ENCODE measurements at places on chromosomes 16 and 17.

DNA sequence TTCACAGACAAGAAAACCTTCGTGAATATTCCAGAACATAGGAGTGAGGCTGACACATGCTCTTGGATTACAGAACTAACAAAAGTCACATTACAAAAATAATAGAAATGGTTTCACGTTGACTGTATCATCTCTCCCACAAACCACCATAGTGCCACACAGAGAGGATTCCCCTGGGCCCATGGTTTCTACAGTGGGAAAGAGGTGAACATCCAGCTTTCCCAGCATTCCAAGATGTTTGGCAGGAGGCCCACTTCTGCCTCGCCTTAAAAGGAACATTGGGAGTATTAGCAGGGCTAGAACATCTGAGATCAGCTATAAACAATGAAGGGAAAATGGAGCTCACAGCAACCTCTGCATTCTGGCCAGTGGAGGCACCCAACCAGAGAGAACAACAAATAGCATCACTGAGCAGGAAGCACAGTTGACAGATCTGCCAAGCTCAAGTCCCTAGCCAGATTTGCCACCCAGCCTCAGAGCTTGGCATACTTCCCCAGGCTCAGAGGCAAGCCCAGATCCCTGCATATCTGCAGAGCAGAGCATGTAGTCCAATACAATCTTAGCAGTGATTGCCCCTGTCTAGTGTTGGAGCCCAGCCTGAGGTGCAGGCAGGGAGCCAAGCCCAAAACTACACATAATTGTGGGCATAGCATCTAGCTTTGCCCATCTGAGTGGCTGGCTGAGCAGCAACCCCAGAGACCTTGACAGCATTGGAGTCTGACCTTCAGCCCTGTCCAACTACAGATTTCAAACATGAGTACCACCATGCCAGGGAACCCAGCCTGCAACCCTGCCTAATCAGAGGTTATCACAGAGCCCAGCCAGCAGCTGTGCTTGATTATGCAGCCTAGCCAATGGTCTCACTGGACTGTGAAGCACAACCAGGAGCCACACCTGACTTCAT lies 260.4 kb downstream of the CEP112 start:
- no peak for DNase-seq

- no peak for DNase-seq
These were observed 2.5 kb downstream of the TAF15 start for GRCh38 chr17:35811759-35812158.

- no peak for DNase-seq
These were observed 24.2 kb downstream of the SOST start for GRCh38 chr17:43734376-43734775.

GRCh38 chr16:58462997-58463941 lies 36.7 kb upstream of the NDRG4 start:
- no peak for DNase-seq

DNA sequence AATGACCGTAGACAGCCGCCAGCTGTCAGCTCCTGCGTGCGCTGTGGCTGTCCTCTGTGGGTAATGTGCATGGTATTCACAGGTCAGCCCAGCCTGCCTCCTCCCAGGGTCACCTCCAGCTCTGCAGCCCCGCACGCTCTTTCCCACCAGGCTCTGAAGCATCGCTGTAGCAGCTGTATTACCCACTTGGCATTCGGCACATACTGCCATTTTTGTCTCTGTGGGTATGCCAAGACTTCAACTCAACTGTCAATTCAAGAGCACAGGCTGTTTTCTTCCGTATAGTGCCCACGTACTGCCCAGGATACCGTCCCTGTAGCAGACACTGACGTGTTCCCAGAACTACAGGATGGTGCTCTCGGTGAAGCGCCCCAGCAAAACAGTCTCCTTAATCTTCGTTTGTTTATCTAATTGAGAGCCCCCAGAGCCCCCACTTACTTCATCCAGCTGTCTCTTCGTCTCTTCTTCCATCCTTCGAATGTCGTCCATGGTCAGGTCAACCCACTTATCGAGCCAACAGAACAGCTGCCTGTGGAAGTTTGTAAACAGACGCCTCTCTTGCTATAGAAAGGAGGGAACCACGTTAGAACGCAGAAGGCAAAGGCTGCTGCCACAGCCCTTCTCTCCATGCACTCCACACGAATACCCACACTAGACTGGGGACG lies 17.4 kb upstream of the INPP5K start:
- no peak for DNase-seq

DNA sequence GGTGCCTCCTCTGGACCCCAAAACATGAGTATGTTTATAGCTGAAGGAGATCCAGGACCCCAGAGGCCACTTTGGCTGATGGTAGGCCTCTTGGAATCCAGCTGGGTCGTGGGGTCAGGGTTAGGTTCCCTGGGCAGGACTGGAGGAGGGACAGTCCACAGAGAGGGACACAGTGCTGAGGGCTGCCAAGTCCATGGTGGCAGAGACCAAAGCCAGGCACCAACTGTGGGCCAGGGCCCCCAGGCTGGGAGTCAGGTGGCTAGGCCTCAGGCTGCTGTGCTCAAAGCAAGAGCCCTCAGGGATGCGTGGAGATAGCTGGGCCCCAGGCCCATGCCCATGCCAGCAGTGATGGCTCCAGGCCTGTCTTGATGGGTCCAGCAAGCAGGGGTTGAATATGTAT lies 44.1 kb downstream of the RAB11FIP4 start:
- no peak for DNase-seq

- peak; percentile 35 for DNase-seq
These were observed 748 bp upstream of the CMTM3 start for GRCh38 chr16:66603537-66604375.

- no peak for DNase-seq
These were observed 301.4 kb upstream of the IRX3 start for GRCh38 chr16:54588026-54588425.

GRCh38 chr17:7328840-7329373 lies at the start of gene NEURL4:
Gene NEURL4 (minus strand): TSS chr17:7329335. CDS start chr17:7329312, 23 bp downstream.
- DNase-seq: no peak

DNA sequence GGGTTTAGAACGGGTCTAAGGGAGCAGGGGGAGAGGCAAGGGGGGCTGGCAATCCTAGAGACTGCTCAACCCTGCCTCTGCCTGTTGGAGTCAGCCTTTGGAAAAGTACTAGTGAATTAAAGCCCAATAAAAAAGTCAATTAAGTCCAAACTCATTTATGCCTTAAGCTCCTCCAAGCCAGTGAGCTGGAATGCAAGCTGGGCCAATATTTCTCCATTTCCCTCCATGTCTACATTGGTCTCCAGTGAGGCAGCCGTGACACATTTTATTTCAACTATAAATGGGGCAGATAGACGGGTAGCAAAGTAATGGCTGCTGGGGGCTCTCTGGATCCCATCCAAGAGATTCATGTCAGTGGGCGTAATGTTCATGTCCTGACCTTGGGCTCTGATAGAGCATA lies 144.0 kb downstream of the SPACA3 start:
- DNase-seq: no peak

DNA sequence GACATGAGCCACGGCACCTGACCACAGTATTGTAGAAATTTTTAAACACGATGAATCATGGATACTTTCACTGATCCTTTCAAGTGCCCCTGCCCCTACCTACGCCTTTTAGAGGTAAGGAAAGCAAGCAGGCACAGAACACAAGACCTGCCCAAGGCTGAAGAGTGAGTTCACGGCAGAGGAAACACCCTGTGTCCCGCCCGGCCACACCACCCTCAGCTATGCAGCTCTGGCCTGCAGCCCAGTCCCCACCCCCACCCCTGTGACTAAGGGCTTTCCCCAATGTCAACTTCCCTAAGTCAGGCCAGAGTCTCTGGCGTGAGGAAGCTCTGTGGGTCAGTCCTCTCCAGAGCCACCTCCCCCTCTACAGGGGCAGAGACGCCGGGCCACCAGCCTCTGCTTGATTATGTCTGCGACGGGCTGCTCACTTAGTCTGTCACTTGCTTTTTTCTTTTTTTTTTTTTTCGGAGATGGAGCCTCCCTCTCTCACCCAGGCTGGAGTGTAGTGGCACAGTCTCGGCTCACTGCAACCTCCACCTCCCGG lies 8.4 kb downstream of the SLC16A5 start:
- peak; percentile 23 for DNase-seq

All from hippocampal formation (tissue), 2 donors.